Kidney epithelial cell (primary cell): ENCODE measurements at places on chromosomes 5 and 9.

DNA sequence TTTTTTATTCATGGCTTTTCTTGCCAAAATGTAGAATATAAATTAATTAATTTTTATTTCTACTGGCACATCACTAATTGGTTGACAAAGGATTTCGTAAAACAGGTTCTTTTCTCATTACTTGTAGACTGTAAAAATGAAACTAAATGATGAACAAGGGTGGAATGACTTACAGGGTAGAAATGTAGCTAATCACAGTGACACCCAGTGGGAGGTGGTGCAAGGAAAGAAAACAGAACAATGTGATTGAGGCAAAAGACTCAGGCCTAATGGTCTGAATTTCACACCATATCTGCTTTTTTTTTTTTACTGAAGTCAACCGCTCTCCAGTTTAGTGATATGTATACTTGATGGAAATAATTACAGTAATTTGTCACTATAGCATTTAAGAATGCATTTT, 28.9 kb downstream of the GABRG2 start:
- no peak for DNase-seq

DNA sequence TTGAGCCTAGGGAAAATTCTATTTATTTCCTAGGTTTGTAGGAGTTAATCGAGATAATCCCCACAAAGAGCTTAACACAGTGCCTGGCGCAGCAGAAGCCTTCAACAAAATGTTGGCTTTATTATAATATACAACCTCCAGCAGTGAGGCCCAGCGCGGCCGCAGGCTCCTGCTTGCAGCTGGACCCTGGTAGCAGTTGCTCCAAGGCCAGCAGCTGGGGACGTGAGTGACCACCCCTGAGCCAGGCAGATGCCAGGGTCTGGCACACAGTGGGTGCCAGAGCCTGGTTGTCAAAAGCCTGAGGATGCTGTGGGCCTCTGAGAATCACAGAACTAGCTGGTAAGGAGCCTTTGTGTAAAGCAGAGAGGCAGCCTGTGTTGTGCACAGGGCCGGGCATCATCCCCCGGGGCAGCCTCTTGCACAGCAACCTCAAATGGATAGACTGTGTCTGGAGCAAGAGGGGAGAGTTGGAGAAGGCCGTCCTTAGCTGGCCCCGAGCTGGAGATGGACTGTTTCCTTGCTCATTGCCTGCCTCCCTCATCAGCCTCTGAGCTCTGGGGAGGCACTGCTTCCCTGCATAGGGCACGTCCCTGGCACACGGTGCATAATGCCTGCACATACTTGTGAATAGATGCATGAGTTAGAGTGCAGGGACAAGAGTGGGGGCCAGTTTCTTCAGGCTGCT, 17.3 kb downstream of the CSF1R start:
- DNase-seq = no peak

DNA sequence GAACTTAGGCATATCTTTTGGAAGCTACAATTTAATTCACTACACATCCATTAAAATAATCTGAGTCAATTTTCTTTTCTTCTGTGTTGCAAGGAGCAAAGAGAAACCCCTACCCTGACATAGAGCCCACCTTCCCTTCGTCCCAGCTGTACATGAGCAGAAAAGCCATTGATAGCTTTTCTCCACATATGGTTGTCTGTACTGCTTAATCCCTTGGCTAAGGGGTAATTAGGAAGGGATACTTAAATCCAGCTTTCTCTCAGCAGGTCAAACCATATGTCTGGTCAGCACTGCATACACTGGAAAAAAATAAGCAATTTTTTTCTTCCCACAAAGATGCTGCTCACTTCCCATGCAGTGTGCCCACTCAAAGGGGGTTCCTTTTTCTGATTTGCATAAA, 94.7 kb upstream of the RAD23B start:
- DNase-seq = no peak

DNA sequence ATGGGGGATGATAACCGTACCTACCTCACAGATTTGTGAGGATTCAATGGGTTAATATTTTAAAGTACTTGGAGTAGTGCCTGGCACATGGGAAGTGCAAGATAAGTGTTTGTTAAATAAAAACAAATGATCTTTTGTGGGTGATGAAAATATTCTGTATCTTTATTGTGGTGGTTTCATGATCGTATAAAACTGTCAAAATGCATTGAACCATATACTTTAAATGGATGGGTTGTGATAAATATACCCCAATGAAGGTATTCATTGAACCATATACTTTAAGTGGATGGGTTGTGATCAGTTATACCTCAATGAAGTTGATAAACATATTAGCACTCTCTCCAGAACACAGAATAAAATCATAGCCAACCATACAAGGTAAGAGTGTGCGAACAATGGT, 234.5 kb downstream of the CRB2 start:
- DNase-seq = no peak

DNA sequence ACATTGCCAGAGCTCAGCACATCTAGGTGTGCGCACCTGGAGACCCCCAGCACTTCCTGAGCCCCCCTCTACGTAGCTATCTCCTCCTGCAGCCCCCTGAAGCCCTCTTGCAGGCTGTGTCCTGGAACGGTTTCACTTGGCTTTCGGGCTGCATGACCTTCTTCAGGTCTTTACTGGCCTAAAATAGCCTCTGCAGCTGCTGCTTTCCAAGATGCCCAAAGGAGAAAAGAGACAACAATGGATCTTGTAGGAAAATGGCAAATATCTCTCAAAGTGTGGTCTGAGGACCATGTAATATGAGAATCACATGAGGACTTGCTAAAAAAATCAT, 6.6 kb upstream of the ERMP1 start:
- no peak for DNase-seq

GRCh38 chr5:74631081-74631953, 9.2 kb downstream of the ENC1 start:
- DNase-seq = no peak

- no peak for DNase-seq
Measured at GRCh38 chr9:9117866-9118265, 1318.3 kb upstream of the DMAC1 start.

GRCh38 chr5:147555176-147555575, 45.3 kb upstream of the DPYSL3 start:
- DNase-seq = no peak

DNA sequence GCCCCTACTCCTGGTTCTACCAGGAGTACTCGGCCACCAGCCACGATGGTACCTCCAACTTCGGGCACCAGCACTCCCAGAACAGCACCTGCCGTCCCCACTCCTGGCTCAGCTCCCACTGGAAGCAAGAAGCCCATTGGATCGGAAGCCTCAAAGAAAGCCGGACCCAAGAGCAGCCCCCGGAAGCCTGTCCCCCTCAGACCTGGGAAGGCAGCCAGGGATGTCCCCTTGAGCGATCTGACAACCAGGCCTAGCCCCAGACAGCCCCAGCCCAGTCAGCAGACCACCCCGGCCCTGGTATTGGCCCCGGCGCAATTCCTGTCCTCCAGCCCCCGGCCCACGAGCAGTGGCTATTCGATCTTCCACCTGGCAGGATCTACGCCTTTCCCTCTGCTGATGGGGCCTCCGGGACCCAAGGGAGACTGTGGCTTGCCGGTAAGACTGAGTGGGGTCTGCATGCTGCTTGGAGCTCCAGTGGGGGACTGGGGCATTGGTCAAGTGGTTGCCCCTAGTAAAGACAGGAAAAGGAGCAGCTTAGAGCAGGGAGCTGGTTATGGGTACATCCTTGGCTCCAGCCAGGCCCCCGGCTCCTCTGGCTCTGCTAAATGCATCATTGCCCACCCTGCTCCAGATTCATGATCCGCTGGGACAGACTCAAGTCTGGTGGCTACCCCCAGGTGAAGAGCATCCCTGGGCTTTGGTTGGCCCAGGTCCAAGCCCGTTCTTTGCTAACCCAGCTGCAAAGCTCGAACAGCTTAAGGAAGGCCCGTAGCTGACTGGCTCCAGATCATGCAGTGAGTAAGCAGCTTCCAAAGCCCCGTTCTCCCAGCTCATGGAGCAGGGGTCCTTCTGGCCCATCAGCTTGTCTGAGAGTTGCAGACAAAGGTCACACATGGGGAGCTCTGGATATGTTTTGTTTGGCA, 14.0 kb downstream of the COL27A1 start:
- no peak for DNase-seq

GRCh38 chr5:115584501-115584900, 17.8 kb downstream of the TICAM2 start:
- no peak for DNase-seq

DNA sequence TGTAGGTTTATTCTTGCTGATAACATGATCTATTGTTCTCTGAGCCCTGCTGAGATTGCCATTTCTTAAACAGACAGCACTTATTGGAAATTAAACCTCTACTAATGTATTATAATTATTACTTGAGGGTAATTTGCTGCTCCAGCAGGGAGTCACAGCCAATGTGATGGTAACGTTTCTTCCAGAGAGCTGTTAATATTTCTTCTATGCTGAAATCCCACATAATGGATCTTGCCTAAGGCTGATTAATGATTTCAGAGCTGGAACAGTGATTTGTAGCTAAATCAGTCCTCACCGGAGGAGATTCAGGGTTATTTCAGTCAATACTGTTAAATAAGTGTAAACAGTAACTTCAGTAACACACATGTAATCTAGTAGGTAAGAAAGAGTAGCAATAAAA, 170.1 kb downstream of the CDH12 start:
- no peak for DNase-seq

DNA sequence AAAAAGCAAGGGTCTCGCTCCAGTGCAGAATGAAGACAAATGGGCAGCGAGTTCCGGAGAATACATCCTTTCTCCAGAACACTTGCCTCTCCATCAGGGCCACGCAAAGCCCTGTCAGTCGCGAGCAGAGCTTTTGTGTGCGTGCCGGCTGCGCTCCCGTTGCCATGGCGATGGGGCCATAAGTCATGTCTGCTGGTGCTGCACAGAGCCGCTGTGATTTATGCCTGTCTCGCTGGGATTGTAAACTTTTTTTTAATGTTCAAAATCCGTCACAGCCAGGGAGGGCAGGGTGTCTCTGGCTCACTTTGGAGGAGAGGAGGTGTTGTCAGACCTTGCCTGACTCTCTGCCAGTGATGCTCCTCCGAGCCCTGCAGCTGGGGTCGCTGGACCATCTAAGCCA, 272.7 kb downstream of the TRIM32 start:
- no peak for DNase-seq

- no peak for DNase-seq
Measured at GRCh38 chr9:131727795-131728545, 11.9 kb downstream of the RAPGEF1 start.
